Activated CD4-positive, alpha-beta T cell treated with anti-CD3 and anti-CD28 coated beads, Interleukin-2, amount 10 ng/mL, durations not matched to agents 7 days and 5 days (primary cell): ENCODE measurements at places on chromosomes 16 and 17.

GRCh38 chr17:66494023-66494803 lies 191.8 kb downstream of the PRKCA start:
- no peak for DNase-seq

DNA sequence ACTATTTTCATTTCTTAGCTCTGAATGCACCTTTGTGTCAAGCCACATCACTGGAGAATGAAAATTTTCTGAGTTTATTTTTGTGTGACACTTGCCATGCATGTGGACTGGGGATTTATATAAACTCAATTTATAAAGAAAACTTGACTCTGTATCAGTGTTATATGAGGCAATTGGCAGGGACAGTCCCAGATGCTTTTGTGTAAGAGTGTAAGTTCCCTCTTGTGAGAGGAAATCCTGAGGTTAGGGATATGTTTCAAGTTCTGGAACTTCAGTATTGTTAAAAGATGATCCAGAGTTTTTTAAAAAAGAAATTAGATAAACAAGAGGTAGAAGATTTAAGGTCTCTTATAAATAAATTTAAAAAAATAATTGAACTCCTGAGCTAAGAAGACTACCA lies 10.9 kb upstream of the CCL8 start:
- DNase-seq = no peak

GRCh38 chr16:22375117-22375962 lies 921 bp upstream of the CDR2 start:
- DNase-seq = no peak

- DNase-seq = no peak
These were observed 922 bp downstream of the FBXL19 start for GRCh38 chr16:30924076-30924912.

DNA sequence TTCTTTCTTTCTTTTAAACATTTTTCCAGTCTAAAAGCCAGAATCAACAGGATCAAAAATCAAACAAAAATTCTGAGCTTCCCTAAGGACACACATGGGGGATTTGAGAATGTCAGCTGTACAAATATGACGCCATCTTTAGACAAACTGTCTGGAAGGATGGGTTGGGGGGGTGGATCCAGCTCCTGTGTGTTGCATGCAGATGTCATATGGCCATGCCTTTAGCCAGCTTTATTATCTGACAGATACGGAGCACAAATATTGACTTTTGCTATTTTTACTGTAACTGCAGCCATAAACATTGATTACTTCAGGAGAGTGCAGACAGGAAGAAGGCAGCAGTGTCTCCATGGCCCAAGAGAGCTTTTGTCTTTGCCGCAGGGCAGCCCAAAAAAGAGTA lies 279.4 kb upstream of the ELAC2 start:
- DNase-seq = no peak

GRCh38 chr16:82943371-82943770 lies 316.6 kb downstream of the CDH13 start:
- DNase-seq = no peak

GRCh38 chr17:78759969-78760352 lies 22.1 kb downstream of the CYTH1 start:
- DNase-seq = no peak

- no peak for DNase-seq
These were observed 7.3 kb downstream of the ST6GALNAC2 start for GRCh38 chr17:76578376-76578775.

GRCh38 chr17:37305406-37305905 lies 70.3 kb upstream of the C17orf78 start:
- no peak for DNase-seq

DNA sequence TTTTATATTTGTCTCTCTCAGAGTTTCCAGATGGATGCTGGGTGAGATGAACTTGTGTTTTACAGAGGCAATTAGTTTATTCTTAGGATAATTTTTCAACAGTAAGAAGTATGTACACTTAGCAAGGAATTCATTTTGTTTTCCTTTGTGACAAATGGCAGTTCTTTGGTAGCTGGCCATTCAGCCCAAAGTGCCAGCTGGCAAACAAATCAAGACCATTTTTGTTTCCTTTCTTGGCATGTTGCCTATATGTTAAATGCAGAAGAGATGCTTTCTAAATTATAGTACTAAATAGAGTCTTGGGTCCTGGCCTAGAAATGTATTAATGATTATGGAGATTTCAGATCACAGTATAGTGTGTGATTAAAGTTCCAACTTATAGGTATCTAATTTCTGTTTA lies 337.1 kb downstream of the CNTNAP4 start:
- DNase-seq = no peak

DNA sequence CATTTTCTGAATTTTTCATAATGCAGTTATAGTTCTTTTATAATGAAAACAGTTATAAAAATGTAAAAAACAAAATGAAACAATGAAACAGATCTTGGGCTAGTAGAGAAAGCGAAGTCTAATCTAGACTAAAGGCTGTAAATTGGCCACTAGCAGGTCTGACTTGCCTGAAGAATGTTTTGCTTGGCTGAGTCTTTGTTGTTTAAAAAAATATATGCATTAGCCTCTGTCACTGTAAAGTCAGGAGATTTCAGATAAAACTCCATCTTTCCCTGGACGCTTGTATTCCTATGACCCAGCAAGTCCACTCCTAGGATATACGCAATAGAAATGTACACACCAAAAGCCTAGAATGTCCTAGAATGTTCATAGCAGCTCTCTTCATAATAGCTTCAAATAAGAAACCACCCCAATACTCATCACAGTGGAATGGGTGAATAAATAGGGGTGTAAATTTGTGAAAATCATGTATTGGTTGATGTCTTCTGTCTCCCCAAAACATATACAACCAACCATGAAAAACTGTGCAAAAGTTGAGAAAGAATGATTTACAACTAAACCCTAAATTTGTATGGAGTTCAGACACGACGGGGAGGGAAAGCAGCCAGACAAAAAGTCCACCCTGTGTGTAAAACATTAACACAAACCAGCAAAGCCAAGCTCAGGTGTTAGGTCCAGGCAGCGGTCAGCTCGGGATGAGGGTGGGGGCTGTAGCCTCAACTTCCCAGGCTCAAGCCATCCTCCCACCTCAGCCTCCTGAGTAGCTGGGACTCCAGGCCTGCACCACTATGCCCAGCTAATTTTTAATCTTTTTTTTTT lies 37.7 kb upstream of the MEAK7 start:
- DNase-seq = no peak

DNA sequence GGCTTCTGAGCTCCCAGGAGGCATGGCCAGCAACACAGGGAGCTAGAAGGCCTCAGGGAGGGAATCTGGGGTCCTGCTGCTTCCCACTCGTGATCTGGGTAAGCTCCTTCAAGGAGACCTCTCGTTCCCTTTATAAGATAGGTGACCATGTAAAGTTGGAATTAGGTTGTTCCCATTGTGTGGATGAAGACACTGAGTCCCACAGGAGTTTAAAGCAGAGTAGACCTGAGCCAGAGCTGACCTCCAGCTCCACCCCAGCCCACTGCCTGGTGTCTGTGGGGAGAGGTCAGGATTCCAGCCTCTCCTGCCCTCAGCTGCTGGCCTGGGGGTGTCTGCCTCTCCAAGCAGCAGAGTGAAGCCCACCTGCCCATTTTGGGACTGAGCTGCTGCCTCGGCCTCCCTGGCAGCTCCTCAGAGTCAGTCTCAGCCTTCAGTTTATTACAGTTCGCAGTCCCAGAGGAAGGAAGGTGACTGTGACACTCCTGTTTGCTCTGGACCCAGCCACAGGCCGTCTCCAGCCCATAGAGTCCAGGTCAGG lies 33.1 kb upstream of the LGALS9 start:
- DNase-seq = no peak

- no peak for DNase-seq
These were observed 69.6 kb upstream of the HS3ST3A1 start for GRCh38 chr17:13671341-13671740.

GRCh38 chr17:59107306-59107670 lies 608 bp upstream of the TRIM37 start:
- no peak for DNase-seq

- no peak for DNase-seq
These were observed 8.8 kb upstream of the DNASE1 start for GRCh38 chr16:3645504-3646347.

DNA sequence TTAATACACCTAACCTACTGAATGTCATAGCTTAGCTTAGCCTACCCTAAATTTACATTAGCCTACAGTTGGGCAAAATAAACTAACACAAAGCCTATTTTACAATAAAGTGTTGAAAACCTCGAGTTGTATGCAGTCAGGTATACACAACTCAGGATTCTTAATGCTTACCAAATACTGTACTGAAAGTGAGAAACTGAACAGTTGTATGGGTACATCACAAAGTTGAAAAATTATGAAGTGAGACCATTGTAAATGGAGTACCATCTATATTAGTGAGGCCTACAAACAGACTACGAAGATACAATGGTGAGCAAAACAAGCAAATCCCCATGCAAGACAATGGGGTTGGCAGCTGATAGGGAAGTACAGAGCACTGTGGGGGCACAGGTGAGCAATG lies 79.7 kb downstream of the VAT1L start:
- no peak for DNase-seq

GRCh38 chr17:82559566-82560251 lies 40.2 kb downstream of the FOXK2 start:
- no peak for DNase-seq

DNA sequence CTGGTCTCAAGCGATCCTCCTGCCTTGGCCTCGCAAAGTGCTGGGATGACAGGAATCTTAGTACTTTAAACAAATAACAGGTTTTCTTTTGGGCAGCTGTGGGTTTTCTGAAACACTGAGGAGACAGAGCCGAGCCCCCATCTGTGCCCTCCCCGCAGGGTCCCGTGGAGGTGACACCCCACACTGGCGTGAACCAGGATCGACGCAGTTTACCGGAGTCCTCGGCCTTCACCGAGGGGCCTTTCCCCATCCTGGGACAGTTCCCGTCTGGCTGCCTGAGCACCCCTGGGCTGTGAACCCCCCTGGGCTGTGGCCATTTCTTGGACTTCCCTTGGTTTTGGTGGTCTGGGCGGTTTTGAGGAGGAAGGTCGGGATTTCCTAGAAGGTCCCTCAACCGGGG lies 15.3 kb upstream of the GNG13 start:
- no peak for DNase-seq

DNA sequence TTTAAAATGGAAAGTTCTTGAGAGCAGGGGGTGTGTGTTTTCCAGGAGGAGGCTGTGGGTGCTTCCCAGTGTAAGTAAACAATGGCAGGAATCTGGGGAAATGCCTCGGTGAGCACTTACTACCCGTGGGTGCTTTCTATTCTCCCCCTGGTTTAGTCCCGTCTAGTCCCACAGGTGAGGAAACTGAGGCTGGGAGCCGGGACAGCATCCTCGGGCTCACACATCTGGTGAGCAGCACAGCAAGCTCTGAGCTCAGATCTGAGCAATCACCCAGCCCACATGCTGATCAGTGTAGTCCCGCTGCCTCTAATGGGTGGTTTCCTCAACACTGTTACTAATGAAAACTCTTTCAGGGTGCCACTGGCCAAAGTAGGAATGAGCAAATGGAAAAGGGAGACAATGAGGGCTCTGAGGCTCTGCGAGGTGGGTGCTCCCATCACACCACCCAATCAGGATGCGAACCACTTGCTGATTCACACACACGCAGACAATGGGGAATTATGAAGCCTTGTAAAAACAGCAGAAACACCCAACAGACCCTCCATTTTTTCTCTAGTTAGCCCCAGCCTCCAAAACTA lies 202.6 kb downstream of the PARN start:
- DNase-seq = no peak

DNA sequence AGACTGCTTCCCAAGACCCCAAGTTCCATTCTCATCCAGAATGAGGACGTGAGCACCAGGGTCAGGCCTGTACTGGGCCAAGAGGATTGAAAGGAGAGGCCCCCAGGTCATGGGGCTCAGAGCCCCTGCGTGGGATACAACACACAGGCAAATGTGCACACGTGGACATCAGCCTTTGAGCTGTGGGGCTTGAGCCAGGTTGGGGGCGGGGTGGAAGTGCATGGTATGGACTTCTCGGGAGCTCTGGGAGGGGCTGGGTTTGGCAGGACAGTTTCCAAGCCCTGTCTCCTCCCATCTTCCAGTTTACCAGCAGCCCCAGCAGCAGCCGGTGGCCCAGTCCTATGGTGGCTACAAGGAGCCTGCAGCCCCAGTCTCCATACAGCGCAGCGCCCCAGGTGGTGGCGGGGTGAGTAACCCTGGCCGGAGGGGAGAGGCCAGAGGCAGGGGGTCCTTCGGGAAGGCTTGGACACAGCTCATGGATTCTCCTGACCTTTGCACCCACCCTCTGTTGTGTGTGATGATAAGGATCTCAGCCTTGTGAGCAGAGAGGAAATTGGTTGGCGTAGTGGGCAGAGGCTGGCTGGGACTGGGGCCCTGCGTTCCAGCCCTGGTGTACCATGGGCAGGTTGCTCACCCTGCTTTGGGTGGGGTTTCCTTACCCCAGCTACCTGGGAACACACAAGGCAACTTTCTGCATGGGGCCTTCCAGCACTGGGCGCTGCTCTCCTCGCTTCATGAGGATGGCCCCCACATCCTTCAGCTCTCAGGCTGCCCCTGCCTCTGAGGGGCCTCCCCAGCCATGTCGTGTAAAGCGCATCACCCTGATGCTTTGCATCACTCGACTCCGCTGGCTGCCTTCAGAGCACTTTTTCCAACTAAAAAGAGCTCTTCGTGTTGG lies 10.4 kb upstream of the LASP1NB start:
- no peak for DNase-seq

DNA sequence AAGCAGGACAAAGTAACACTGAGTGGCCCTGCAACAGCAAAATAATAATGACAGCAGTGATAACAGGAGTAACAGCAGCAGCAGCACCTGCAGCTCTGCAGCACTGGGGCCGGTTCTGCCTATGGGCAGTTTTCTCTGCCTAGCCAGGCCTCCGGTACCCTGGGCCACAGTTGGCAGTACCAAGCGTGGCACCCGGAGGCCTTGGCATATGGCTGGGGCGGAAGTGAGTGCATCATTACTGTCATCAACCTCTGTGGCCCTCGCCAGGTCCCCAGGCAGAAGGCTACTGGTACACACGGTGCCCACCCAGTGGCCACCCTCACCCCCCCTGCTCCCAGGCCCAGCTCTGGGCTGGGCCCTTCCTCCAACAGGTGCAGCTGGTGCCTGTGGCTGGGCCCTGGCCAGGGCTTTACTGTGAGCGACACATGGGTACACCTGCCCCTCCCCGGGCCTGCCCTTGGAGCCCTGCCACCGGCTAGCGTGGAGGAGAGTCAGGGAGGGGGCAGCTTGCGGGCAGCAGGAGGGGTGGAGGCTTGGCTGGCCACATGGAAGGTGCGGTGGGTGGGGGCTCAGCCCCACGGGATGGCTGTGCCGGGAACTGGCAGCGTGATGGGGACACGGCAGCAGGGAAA lies 3.0 kb downstream of the KCNJ12 start:
- DNase-seq = no peak

- no peak for DNase-seq
These were observed 28.5 kb upstream of the KDM8 start for GRCh38 chr16:27174798-27175197.
